ENCODE measurements at places on chromosomes 6 and 20. TPM values are rescaled to one million over a fixed set of nuclear protein-coding genes. Genes with fewer than 3 reads are reported as not detected.
A peak's percentile ranks its signal among the peaks of the same experiment; 100 is the strongest.

DNA sequence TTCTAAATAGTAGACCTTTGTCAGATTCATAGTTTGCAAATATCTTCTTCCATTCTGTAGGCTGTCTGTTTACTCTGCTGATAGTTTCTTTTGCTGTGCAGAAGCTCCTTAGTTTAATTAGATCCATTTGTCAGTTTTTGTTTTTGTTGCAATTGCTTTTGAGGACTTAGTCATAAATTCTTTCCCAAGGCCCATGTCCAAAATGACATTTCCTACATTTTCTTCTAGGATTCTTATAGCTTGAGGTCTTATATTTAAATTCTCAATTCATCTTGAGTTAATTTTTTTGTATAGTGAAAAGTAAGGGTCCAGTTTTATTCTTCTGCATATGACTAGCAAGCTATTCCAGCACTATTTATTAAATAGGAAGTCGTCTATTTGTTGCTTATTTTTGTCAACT is 287.0 kb downstream of the PACRG start:
- peak; percentile 19 for DNase-seq

The BACH2 gene
- total RNA-seq = not detected

- no peak for DNase-seq
These were observed 133.4 kb upstream of the FUT9 start for GRCh38 chr6:95882371-95882770.

DNA sequence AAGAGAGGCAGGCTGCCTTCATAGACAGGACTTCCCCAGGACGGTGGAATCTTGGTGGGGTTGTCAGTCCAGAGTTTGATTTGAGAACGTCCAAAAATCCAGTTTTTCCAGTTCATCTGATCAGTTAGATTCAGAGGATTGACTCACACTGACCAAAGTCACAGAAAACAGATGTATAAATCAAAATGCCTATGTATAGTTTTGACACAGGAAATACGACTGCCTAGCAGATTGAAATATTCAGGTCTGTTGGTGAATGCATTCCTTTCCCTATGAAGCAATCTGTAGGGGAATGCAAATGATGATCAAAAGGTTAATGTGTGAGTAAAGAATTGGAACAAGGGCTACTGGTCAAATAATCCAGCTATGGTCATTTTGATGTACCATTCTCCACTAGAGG is 29.7 kb upstream of the GFOD1 start:
- no peak for DNase-seq

- no peak for DNase-seq
These were observed 5.6 kb downstream of the NR2E1 start for GRCh38 chr6:108171291-108171917.

DNA sequence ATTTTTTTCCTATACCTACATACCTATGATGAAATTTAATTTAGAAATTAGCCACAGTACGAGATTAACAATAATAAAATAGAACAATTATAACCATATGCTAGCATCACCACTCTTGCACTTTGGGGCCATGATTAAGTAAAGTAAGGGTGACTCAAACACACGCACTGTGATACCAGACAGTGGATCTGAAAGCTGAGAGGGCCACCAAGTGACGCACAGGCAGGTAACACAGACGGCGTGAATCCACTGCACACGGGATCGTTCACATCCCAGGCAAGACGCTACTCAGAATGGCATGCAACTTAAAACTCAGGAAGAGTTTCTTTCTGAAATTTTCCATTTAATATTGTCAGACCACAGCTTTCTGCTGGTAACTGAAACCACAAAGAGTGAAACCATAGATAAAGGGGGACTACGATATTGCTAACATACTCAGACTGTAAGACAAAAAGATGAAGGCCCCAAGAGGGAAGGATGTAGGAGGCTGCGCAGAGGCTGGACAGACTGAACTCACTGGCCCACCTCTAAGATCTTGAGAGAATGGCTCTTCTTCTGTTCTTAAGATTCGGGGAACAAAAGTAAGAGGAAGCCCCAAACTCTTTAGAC is 17.9 kb downstream of the RRBP1 start:
- no peak for DNase-seq

- DNase-seq = no peak
These were observed 17.6 kb downstream of the GCLC start for GRCh38 chr6:53527249-53527765.

DNA sequence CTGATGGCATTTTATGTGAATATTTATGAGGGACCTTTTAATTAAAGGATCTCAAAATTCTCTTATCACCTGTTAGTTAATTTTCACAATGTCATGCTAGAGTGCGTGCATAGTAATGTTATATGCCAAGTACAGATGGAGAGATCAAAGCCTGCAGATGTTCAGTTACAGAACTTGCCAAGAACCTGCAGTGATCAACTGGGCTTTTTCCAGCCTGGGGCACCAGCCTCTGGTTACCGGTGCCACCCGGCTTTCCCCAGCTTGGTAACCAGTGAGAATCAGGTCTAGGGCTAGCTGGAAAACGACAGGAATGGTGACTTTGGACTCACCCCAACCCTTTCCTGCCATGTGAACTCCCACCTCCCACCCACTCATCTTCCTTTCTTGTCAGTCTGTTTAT is 91.8 kb downstream of the CAP2 start:
- no peak for DNase-seq

DNA sequence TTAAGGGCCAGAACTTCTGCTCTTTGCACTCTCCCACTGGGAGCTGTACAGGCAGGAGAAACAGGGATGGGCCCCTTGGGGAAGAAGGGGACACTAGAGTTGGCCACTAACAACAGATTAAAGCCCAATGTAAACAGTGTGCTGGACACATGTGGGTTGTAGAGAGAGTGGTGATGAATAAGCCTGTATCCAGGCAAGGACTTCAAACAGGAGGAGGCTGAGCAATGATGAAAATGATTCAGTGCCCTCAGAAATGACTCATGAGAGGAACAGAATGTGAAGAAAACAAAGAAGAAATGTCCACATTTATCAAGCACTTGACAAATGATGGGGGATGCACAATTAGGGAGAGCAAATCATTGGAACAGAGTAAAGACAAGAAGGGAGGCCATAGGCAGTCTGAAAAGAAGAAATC is 242.3 kb downstream of the TBX18 start:
- DNase-seq = peak; percentile 85

GRCh38 chr6:87075168-87075567 is 19.7 kb downstream of the CGA start:
- DNase-seq = no peak

DNA sequence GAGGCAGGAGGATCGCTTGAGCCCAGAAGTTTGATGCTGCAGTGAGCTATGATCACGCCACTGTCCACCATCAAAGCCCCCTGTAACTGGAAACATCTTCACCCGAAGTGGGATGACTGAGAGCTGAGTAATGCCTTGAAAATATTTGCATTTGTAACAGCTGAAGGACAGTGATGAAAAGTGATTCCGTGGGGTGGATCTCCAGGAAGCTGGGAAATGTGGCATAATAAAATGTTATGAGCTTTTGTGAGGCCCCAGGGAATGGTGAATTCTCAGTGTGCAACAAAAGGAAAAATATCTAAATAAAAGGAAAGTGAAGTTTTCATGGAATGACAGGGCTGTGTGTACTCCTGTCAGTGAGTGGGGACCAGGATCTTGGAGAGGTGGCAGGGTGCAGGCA is 92.0 kb downstream of the JAG1 start:
- peak; percentile 49 for DNase-seq

The BMP2 gene
- not detected for total RNA-seq

The SNX21 gene
- 25.3 TPM for total RNA-seq

- no peak for DNase-seq
These were observed 71.4 kb downstream of the VTA1 start for GRCh38 chr6:142218446-142218845.

The SLC16A10 gene
- not detected for total RNA-seq

The COL9A1 gene
- not detected for total RNA-seq

DNA sequence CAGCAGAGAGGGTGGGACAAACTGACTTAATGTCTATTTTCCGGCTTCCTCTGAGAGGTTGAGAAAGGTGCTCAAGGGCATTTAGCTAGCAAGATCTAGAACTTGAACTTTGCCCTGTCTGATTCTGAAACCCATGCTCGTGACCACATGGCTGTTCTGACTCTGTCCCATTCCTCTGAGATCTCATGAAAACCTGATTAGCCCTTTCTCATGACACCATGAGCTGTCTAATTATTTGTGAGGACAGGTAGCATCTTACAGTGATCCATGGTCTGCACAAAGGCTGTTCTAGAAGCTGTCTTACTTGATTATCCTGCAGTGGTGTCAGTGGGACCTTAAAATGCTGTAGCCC is 89.6 kb upstream of the TOX2 start:
- no peak for DNase-seq

GRCh38 chr6:35400111-35400510 is 52.0 kb upstream of the FANCE start:
- DNase-seq = no peak

DNA sequence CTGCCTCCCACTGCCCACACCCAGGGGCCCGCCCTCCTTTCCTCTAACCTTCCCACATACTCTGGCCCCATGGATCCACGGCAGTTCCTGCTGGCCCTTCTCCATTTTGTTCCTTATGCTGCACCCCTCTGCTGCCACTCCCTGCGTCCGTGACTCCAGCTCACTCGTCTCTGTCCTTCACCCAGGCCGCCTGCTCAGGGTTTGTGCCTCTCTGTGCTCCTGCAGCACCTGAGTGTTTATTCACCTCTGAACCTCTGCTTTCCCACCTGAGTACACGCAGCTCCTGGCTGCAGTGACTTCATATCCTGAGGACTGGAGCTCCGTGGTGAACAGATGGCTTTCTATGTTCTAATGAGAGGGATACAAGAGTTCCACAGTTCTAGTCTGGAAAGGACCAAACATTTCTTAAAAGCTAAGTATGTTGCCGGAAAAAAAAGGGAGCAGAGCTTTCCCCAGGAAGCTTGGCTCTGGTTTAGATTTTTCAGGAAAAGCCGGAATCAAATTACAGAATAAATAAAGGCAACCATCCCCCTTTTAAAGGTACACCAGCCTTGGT is 1.5 kb upstream of the GNRH2 start:
- no peak for DNase-seq

GRCh38 chr6:98530732-98531131 is 303.6 kb upstream of the POU3F2 start:
- no peak for DNase-seq

The TBXT gene
- not detected for total RNA-seq

- DNase-seq = no peak
These were observed 107.0 kb downstream of the HUS1B start for GRCh38 chr6:549906-550305.

The CPNE5 gene
- 0.17 TPM for total RNA-seq

The SLC35D3 gene
- not detected for total RNA-seq

GRCh38 chr6:28254121-28254519 is 2.1 kb upstream of the ZKSCAN4 start:
- no peak for DNase-seq

GRCh38 chr20:42678895-42679294 is 510.8 kb downstream of the PTPRT start:
- DNase-seq = no peak

The RGS17 gene
- 0.10 TPM for total RNA-seq

GRCh38 chr6:11918739-11919605 is 93.1 kb upstream of the HIVEP1 start:
- DNase-seq = no peak

GRCh38 chr20:59657459-59658046 is 53.2 kb downstream of the PHACTR3 start:
- no peak for DNase-seq

DNA sequence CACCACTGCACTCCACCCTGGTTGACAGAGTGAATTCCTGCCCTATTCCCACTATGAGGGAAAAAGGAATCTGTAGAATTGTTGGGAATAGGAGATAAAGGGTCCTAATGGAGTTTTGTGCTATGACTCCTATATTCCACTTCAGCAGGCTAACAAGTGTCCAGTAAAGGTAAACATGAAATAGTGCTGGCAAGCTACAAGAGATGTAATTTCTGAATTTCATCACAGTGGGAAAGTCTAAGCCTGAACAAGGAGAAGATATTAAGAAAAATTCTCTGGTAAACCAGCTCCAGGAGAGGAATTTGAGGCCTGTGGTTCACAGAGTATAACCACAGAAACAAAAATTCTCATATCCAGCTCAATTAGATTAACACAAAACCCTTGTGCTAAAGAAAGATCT is 10.3 kb upstream of the C6orf58 start:
- DNase-seq = no peak

All from HFFc6 (cell line).